Right forelimb (tissue), 1 donor: ENCODE measurements at places on chromosomes 11 and 22.

DNA sequence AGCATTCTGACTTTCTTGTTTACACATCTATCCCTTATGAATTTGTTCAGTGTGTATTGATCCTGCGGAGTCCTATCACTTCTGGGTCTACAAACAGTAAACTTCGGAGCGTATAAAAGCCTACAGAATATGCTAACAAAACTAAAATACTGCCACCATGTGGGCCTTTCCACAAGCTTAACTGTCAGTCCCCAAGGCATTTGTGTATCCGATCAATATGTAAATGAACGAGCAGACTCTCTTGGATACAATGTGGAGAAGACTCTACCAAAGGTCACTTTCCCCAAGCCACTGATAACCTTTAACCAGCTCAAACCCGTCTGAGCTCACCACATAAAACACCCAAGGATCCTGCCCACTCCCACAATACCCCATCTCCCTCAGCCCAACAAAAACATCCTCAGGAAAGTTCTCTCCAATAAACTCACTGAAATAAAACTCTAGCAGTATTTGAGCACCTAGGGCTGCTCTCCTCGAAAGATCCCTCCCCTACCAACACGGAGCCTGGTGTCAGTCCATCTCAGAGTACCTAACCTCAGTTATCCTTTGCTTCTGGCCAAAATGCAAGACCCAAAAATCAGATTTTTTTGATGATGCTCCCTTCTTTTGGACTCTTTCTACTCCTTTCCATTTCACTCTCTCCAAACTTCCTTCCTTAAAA lies 17.8 kb downstream of the ADA2 start:
- DNase-seq = no peak

DNA sequence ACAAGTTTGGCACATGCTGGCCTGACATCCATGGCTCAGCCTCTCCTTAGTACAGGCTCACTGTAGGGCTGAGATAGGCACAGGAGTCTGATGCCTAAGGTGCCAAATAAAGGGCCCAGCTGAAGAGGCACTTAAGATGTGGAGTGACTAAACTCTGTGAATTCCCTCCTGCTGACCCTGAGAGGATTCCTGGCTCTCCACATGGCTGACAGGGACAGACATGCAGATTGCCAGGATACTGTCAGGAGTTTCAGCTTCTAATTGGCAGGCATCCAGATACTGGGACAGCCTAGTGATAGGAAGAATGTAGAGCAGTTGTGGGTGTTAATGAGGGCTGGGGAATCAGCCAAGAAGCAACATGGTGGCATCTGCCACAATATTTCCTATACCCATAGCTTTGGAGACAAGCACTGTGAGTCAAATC lies 558.7 kb downstream of the INSC start:
- DNase-seq = no peak

DNA sequence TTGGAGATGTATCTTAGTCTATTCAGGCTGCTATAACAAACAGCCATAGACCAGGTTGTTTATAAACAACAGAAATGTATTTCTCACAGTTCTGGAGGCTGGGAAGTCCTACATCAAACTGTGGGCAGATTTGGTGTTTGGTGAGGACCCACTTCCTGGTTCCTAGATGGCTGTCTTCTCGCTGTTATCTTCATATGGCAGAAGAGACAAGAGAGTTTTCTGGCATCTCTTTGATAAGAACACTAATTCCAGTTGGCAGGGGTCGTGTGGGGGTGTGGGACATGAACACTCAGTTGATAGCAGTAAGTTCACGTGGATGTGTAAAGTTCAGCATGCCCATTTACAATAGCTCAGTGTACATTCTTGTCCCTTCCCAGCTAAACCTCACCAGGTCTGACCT lies 41.3 kb upstream of the HMGXB4 start:
- no peak for DNase-seq

DNA sequence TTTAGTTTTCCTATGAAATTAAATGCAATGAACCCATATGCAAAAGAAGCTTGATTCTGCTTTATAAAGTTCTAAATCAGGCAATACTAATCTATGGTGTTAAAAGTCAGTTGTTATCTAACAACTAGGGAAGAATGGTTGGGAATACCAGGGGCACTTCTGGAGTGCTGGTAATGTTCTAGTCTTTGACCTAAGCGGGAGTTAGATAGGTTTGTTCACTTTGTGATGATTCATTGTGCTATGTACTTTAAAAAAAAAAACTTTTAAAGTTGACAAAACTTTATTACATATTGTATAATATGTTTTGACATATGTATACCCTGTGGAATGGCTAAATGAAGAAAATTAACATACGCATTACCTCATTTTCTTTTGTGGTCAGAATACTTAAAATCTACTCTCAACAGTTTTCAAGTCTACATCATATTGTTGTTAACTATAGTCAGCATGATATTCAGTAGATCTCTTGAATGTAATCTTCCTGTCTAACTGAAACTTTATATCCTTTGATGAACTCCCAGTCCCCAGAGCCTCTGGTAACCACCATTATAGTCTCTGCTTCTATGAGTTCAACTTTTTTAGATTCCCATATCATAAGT lies 39.2 kb downstream of the BIRC2 start:
- no peak for DNase-seq

DNA sequence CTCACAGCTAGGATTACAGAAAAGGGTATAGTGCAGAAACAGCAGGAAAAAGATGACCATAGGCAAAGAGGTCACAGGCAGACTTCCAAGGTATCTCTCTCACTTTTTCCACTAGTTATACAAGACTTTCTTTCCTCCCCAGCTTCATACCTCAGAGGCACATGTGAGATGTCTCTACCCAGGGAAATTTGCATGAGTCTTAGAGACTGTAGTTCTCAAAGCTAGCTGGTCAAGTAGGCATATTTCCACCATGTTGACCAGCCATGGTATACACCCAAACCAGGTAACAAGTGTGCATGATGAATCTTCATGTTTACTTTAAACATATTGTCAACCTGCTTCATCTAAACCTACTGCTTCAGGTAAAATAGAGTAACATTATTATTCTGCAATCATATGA lies 27.9 kb downstream of the PRMT3 start:
- no peak for DNase-seq

- DNase-seq = no peak
These were observed 32.4 kb upstream of the KCNA4 start for GRCh38 chr11:30049214-30049613.

DNA sequence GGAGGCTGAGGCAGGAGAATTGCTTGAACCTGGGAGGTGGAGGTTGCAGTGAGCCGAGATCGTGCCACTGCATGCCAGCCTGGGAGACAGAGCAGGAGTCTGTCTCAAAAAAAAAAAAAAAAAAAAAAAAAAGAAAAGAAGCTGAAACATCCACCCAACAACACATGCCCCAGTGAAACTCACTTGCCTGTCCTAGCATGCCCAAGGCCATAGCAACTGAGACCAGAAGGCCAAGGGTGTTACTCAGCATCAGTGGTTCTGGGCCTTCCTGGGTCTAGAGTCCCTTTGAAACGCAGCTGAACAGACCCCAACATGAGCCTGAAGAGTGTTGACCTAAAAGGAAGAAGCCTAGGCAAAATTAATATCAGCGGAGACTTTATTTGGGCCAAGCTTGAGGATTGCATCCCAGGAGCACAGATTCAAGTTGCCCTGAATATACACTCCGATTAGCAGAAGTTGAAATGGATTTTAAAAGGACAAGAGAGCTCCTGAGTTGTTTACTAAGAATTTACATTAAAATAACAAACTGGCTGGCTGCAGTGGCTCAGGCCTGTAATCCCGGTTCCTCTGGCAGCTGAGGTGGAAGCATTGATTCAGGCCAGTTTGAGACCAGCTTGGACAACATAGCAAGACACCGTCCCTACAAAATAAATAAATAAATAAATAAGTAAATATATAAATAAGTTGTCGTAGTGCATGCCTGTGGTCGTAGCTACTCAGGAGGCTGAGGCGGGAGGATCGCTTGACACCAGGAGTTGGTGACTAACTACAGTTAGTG lies 7.0 kb downstream of the PRDX5 start:
- DNase-seq = no peak

DNA sequence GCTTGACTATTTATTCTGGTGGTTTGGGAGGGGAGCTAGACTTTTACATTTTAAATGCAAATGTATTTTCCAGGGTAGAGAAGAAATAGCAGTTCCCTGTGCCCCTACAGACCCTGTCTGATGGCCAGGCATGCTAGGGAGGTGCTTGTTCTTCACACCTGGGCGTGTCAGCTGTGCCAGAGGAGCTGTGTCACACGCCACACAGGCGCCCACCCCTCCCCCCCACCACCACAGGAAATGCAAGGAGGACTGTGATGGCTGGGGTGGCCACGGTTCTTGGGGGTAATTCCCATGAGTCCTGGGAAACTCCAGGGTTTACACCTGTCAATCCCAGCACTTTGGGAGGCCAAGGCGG lies 82.2 kb downstream of the FLI1 start:
- DNase-seq = no peak

DNA sequence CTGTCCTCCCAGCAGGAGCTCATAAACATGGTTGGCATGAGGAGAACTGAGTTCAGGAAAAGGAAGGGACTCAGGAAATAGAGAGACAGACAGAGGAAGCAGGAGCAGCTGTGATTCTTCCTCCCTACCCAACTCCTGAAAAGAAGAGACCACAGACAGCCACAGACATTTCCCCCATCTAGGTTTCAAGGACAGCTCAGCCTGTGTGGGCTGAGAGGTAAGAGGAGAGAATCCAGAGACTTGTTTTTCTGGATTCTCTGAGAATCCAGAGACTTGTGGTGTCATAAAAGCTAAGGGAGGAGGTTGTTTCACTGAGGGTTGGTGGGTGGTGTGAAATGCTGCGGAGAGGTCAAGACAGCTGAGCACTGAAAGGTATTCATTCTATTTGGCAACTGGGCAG lies 19.0 kb upstream of the STK33 start:
- no peak for DNase-seq

DNA sequence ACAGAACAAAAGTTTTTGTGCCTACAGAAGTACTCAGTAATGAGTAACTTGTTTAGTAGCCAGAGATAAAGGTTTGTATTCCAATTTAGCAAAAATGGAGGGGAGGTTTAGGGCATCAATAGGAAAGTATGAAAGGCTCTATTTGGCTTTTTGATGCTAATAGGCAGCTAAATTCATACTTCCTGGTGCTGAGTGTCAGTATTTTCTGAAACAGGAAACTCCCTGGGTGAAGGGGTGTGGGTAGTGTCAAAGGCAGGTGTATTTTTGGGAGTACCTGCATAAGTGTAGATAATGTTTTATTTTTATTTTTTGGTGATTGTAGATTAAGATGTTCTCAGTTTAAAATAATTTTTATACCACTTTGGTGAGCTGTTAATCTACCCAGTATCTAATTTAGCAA lies 29.3 kb upstream of the MMP7 start:
- DNase-seq = no peak

GRCh38 chr11:122139595-122139866 lies 23.5 kb upstream of the BLID start:
- no peak for DNase-seq

DNA sequence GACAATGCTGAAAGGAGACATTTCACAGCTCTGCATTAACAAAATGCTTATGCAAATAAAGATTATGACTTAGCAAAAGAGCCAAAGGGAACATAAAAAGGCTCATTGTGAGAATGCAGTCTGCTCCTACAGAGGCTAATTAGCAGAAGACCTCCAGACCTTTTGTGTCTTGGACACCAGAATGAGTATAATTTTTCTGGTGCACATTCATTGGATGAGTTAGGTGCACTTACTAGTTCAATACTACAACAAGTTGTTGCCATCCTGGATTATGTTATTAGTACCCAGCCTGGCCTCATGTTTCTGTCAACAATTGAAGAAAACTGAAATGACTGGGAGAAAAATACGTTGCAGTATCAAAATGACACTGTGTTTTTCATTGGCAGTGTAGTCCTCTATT lies 613.2 kb upstream of the CHORDC1 start:
- DNase-seq = no peak

GRCh38 chr11:62054484-62055121 lies 69.2 kb upstream of the INCENP start:
- no peak for DNase-seq

DNA sequence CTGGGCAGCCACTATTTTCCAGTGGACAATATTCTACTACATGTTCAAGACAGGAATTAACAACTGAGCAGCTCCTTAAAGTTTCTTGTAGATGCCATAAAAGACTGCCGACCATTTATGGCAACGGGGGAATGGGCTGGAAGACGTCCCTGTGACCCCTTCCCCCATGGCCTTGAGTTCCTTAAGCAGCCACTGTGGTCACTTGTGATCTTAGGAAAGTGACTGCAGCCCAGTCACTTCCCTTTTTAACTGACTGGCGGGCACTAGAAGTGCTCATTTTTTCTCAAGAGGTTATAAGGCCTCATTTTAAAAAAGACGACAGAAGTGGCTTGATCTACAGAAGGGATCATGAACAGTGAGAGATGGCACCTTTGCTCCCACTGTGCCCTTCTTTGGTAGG lies 153.2 kb upstream of the NARS2 start:
- no peak for DNase-seq

DNA sequence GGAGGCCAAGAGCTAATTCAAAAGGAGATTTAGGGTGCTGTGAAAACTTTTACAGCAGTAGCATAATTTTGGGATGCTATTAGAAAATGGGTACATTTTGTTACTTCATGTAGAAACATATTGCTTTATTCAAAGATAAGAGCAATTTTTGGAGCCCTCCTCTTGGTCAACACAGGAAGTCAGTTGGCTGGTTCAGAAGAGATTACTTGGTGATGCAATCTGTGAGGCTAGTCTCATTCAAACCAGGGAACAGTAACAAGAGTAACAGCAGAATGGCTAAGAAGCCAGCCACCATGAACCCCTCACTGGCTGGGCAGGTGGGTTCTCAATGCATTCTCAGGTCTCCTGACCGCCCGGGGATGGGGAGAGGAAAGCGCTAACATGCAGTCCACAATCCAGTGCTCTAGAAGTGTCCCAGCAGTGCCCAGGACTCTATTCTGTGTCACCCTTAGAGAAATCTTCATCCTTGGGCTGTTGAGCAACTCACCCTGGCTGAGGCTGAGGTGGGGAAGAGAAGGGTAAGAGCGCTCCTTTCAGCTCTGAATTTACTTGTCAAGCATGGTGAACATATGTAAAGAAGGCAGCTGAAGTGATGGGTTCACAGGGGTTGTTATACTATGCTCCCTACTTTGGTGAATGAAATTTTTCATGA lies 262.2 kb upstream of the UBASH3B start:
- no peak for DNase-seq

DNA sequence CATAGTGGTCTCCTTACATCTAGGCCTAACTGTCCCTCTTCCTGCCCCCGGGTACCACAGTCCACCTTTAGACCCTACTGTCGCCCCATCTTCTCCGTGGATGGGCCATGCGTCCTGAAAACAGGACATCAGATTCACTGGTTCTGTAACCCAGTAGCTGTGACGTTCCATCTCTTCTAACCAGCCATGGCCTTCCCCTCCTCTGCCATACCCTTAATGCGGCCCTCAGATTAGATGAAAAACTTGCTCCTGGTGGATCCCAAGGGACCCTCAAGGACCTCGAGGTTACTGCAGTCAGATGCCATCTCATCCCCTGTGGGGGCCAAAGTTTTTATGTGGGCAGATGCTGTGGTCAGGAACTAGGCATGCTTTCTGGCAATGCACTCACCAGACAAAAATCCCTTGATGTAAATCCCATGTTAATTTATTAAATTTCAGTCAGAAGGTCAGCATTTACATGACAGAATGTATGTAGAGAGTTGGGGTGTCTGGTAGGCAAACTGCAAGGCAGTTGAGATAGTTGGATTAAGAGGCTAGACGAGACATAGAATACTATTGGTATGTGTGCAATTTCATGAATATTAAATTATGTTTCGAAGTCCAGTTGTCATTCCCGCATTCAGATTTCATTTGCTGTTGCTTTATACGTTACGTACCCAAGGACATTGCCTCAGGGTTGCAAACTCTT lies 64.3 kb downstream of the WNT11 start:
- no peak for DNase-seq
